ENCODE measurements at places on chromosomes 13 and 19.

DNA sequence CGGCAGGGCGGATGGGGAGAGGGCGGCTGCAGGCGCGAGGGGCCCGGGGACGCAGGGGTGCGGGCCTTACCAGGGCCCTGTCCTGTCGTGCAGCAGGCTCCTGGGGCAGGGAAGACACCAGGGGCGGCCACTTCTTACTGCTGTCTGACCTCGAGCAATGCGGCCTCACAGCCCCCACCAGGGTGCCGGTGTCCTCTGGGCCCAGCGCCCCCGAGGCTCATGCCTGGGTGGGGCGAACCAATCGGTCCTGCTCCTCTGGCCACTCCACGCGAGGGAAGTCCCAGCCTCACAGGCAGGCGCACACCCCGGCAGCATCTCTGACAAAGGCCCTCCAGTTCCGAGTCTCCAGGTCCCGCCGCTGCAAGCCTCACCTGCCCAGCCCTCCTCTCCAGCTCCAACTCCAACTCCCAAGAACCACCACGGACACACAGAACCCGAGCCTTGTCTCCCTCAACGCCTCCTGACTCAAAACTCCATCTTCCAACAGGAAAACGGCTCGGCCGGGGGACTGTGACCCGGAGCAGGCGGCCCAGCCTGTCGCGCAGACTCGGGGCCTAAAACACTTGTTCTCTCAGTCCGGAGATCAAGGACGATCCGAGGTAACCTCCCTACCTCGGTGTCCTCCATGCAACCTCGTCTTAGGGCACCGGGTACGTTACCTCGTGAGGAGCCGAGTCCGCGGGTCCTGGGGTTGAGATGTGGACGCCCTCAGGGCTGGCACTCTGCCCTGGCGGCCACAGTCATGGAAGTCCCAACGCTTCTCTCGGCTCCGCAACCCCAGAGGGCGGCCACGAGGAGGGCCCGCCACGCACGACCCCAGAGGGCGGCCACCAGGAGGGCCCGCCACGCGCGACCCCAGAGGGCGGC lies 6.5 kb downstream of the FGF22 start:
- DNase-seq: no peak

- no peak for DNase-seq
These were observed 352.5 kb downstream of the DNAJC15 start for GRCh38 chr13:43375797-43376465.

- peak; percentile 71 for DNase-seq
These were observed 22.2 kb upstream of the LRP3 start for GRCh38 chr19:33171916-33172359.

DNA sequence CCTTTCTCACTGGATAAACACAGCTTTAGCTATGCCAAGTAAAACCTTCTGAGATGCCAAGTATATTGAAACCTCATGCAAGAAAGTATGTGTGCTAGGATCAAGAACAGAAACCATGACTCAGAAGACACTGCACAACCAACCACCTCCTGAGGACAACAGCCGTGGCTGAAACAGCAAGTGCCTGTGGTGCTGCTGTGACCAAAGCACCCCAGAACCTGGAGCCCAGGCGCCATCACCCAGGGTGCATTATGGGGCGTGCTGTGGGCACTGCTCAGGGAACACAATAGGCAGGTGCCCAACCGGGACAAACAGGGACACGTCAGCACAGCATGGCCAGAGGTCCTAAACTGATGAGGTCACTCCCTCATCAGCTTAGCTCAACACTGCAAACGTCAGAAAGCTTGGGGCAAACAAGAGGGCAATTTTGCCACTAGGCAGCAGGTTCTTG lies 101.3 kb upstream of the SLC15A1 start:
- DNase-seq: peak; percentile 30

DNA sequence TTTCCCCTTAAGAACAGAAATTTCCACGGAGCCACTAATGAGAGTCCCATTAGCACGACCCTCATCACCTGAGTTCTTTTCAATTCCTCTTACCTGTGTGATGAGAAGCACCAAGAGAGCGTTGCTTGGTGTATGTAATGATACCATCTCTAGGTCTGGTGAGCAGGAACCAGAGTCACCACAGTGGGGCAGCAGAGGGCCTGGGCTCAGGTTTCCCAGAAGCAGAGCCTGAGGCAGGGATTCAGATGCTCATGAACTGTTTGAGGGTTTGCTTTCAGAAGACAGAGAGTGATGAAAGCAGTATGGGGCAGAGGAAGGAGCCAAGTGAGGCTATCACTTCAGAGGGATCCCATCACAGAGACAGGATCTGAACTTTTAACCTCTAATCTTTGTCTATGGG lies 3.1 kb upstream of the PTPRH start:
- DNase-seq: no peak

- no peak for DNase-seq
These were observed 73.4 kb upstream of the POMP start for GRCh38 chr13:28585561-28585960.

DNA sequence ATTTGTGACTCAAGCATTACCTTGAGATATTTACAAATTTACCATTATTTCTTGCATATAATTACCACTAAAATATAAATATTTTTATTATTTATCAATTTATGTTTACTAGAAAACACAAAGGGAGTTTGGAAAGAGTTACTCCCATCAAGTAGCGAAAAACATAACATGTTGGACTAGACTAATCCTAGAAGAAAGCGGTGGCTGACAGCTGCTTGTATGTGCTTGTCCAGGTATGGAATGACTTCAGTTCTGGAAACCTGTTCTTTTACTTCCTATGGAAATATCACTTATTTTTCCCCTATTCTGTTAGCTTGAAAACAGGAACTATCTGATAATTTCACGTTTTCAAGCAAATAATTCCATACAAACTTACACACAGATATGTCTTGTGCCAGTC lies 28.5 kb downstream of the SLITRK1 start:
- no peak for DNase-seq

- DNase-seq: peak; percentile 56
These were observed 19.3 kb downstream of the RUBCNL start for GRCh38 chr13:46367617-46368327.

GRCh38 chr13:33710924-33711323 lies 107.0 kb upstream of the RFC3 start:
- no peak for DNase-seq

GRCh38 chr13:79660361-79660760 lies 179.4 kb downstream of the NDFIP2 start:
- no peak for DNase-seq

DNA sequence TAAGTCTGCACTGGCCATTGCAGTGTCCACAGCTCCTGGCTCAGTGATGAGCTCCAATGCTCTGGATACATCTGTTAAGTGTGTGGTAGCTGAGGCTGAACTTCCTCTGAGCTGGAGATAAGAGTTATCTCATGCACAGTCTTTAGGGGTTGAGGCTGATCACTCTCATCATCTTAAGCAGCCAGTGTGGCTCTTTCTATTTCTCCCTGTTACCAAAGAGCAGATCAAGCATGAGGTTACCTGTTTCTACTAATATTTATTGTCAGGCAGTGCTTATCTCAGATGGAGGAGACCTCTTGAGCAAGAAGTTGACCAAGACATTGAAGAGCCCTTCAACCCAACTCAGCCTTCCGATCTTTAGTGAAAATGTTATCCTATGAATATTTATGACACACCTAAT lies 6.6 kb upstream of the OR10H2 start:
- no peak for DNase-seq

DNA sequence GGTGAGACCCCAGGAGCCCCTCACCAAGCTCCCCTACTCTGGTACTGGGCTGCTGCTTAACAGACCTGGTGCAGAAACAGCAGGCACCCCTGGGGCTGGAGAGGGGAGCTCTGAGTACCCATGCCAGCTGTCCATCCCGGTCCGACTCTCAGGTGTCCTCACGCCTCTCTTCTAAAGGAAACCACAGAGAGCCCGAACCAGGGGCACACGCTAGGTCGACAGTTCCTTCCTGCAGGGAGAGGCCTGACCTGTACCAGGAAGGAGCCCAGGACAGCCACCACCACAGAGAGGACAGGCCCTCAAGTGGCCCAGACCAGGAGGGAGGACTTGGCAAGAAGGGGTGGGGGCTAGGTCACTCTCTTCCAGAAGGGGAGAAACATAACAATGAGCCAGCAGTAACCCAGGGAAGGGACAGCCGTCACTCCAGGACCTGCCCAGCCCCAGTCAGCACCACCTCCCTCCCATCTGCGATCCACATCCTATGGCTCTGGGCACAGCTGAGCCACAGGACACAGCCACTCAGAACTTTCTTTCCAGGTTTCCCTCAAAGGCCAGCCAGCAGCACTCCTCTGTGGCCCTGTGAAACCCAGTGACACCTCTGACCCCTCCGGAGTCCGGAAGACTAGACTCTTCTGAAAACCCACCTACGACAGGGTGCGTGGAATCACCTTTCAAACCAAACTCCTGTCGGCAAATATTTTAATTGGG lies 13.0 kb upstream of the SLC35E1 start:
- DNase-seq: no peak

GRCh38 chr19:38924388-38924787 lies 6.2 kb downstream of the SARS2 start:
- no peak for DNase-seq

- no peak for DNase-seq
These were observed 3.6 kb downstream of the MICOS13 start for GRCh38 chr19:5676772-5677105.

GRCh38 chr13:65901723-65902122 lies 1328.4 kb downstream of the PCDH9 start:
- no peak for DNase-seq

DNA sequence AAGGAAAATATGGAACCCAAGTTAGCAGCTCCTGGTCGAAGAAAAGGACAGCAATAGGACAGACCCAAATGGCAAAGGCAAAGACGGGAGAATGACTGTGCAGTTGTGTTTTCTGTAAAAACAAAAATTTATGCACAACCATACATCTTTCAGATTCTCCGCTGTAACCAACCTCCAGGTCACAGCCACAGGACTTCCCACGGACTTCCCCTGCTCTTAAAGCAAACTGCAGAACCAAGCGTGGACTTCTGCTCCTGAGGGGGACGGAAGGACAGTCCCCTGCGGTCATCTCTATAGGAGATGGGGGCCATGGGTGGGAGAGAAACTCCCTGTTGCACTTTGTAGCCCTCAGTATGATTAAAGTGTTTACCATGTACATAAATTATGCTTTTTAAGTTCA lies 2.5 kb downstream of the GRTP1 start:
- no peak for DNase-seq

- DNase-seq: no peak
These were observed 229.8 kb downstream of the LHFPL6 start for GRCh38 chr13:39373145-39373544.

GRCh38 chr13:30308548-30308947 lies 1.2 kb upstream of the KATNAL1 start:
- DNase-seq: peak; percentile 25

DNA sequence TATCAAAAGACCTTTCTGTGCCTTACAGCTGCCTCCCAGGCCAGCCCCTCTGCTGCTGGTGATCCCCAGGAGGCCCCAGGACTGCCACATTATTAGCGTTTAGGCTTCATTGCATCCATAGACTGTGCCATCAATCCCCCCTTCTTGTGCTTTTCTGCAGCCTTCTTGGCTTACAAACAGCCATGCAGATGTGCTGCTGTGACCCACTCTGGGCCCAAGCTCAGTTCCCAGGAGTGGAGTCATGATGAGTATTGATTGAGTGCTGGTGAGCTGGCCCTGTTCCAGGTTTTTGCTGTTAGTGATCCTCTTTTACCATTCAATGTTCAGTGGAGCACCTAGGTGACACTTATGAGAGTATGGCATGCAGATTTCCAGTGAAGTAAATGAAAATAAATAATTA lies 59.9 kb upstream of the SLAIN1 start:
- DNase-seq: no peak

DNA sequence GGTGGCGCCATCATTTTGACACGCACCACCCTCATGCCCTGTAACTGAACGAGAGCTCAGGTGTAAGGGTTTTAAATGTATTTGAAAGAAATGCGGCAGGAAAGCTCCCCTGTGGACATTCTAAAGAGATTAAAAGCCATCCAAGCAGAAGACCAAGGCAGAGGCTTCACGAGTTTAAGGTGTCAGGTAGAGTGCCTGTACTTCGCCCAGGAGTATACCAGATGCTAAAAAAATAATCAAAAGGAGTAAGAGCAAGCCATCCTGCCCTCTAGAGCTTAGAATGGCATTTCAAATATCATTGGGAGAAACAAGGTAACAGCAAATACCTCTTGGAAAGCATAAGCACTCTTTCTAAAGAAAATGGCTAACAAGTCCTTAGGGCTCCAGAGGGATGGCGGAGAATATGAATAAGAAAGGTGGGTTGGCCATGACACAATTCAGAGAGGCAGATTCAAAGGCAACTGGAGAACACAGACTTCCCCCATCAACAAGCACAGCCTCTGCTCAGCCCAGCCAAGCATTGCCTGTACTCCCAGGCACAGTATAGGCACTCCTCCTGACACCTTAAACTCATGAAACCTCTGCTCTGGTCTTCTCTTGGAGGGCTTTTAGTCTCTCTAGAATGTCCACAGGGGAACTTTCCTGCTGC lies 447.6 kb downstream of the SUCLA2 start:
- DNase-seq: no peak

- DNase-seq: no peak
These were observed 4.6 kb downstream of the DAPK3 start for GRCh38 chr19:3966051-3967017.

GRCh38 chr13:53126841-53127245 lies 98.2 kb downstream of the OLFM4 start:
- DNase-seq: peak; percentile 95

GRCh38 chr19:1132552-1133383 lies 29.0 kb downstream of the GPX4 start:
- no peak for DNase-seq

DNA sequence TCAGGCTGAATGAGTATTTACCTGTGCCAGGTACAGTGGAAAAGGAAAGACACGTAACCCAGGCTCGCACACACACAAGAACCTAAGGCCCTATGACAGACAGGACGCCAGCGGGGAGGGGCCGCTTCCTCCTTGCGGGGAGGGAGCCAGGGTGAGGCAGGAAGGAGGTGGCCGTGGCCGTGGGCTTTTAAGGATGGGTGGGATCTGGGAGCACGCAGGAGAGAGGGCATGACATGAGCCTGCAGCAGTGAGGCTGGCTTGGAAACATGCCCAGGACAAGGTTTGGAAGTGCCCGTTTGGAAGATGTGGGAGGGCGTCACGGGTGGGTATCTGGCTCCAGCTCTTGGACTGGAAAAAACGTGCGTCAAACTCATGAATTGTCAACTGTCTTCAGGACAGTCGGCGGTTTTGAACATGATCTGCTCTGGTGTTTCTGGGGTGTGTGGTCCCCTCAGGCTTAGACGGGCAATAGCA lies 20.1 kb downstream of the SH3GL1 start:
- DNase-seq: no peak

DNA sequence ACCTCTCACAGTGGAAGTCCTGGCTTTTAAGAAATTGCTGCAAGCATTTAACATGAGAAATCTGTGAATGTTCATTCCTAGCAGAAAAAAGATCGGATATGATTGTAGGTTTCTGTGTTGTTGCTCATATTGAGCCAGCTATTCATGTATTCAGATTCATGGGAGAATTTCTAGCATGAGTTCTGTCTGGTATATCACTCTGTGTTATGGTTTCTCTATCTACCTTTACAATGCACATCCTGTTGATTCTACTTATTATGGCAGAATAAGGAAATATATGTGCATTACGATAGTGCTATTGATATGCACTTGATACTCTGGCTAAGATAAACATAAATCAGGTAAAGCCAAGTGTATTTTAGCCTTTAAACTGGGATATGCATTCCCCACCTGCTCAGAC lies 138.2 kb downstream of the KCNRG start:
- DNase-seq: no peak

Measured in fibroblast of skin of right biceps (primary cell).